ENCODE measurements at places on chromosomes 5 and 9.

DNA sequence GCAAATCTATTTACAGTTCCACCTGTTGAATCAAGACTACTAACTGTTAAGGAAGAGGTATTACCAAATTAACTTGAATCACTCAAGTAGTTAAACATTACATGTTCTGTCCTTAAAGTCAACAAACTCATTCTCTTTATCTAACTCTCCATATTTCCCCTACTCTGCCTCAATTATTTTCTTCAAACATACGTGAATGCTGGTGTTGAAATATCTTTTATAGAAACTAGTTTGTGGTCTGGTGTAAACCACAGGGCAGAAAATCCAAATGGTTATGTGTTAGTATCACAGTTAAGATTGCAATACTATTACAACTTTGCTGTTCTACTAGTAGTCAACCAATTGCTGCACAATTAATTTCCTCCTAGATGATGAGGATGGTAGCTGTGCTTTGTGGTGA is 603.5 kb downstream of the KCTD16 start:
- H3K4me1 ChIP-seq = no peaks in the 10 kb centered on the region
- H3K36me3 ChIP-seq = no peaks in the 10 kb centered on the region
- H3K4me3 ChIP-seq = no peak overlapping the region

DNA sequence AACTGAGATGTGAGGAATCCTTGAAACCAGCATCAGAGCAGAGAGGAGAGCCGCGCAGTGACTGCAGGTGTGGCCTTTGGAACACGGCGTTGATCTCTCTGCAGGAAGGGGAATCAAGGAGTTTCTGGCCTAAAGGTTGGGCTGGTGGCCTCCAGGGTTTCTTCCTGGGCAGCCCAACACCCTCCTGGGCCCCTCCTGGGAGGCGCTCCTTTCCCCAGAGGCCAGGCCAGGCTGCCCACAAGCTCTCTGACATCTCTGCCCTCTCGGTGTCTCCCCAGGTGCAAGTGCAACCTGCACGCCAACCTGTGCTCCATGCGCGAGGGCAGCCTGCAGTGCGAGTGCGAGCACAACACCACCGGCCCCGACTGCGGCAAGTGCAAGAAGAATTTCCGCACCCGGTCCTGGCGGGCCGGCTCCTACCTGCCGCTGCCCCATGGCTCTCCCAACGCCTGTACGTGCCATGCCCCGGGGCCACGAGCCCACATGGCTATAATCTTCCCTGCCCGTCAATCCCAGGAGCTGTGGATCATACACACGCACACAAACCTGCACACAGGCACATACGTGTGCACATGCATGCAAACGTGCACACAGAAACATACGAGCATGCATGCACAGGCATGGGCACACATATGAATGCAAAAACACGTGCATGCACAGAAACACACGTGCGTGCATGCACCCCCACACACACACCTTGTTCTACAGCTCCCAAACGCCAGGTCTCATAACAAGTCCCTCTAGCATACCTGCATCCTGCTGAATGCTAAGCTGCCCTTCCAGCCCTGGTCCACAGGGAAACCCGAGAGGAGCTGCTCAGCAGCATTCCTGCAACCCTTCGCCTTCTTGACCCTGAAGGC is 64.9 kb downstream of the NTNG2 start:
- no peaks in the 10 kb centered on the region for H3K4me1 ChIP-seq
- no peaks in the 10 kb centered on the region for H3K36me3 ChIP-seq
- no peak for DNase-seq
- H3K4me3 ChIP-seq = no peak overlapping the region
- H3K27ac ChIP-seq = no peak overlapping the region

- H3K27ac ChIP-seq = no peak overlapping the region
- no peaks in the 10 kb centered on the region for H3K36me3 ChIP-seq
- H3K4me1 ChIP-seq = peaks cover 7% of the 10 kb centered on the region
- H3K4me3 ChIP-seq = no peak overlapping the region
These were observed 23.3 kb downstream of the CAVIN4 start for GRCh38 chr9:100601216-100601615.

GRCh38 chr5:169181814-169182213 is 119.1 kb downstream of the SLIT3 start:
- H3K4me1 ChIP-seq = no peaks in the 10 kb centered on the region
- no peak for DNase-seq
- no peaks in the 10 kb centered on the region for H3K27me3 ChIP-seq
- no peaks in the 10 kb centered on the region for H3K36me3 ChIP-seq

DNA sequence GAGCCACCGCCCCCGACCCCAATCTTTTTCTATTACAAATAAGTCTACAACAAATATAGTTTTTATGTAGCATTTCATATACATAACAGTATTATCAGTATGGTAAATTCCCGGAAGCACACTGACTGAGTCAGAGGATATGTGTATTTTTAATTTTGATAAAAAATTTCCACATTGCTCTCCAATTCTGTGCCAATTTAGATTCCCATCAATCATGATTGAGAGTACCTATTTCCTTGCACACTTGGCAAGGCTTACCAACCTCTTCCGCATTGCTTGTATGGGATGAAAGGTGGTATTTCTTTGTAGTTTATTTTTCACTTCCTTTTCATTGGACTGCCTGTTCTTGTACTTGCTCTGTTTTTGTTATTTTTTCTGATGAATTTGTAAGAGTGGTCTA is 204.6 kb downstream of the RFX3 start:
- no peaks in the 10 kb centered on the region for H3K4me1 ChIP-seq
- H3K36me3 ChIP-seq = no peaks in the 10 kb centered on the region
- H3K4me3 ChIP-seq = no peak overlapping the region
- H3K27me3 ChIP-seq = no peaks in the 10 kb centered on the region
- no peak overlapping the region for H3K27ac ChIP-seq

DNA sequence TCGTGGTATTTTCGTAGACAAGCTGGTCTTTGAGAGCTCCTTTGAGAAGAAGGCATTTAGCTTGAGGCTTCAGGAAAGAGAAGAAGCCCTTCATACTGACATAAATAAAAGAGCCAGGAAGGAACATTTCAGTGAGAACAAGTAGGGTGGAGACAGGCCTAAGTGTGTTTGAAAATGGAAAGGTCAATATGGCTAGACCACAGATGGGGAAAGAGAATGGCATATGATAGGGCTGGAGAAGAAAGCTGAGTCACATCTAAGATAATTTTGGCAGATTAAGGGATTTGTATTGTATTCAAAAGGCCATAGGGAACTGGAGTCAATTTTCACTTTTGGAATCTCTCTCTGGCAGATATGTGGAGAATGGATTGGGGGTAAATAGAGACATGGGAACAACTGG is 374.9 kb downstream of the TMEM38B start:
- no peaks in the 10 kb centered on the region for H3K36me3 ChIP-seq
- no peak for DNase-seq
- no peak overlapping the region for H3K27ac ChIP-seq
- H3K4me1 ChIP-seq = no peaks in the 10 kb centered on the region
- no peaks in the 10 kb centered on the region for H3K27me3 ChIP-seq

- no peak overlapping the region for H3K4me3 ChIP-seq
- no peak for DNase-seq
- H3K27ac ChIP-seq = no peak overlapping the region
These were observed 189.8 kb downstream of the TSSK1B start for GRCh38 chr5:113244966-113245365.

DNA sequence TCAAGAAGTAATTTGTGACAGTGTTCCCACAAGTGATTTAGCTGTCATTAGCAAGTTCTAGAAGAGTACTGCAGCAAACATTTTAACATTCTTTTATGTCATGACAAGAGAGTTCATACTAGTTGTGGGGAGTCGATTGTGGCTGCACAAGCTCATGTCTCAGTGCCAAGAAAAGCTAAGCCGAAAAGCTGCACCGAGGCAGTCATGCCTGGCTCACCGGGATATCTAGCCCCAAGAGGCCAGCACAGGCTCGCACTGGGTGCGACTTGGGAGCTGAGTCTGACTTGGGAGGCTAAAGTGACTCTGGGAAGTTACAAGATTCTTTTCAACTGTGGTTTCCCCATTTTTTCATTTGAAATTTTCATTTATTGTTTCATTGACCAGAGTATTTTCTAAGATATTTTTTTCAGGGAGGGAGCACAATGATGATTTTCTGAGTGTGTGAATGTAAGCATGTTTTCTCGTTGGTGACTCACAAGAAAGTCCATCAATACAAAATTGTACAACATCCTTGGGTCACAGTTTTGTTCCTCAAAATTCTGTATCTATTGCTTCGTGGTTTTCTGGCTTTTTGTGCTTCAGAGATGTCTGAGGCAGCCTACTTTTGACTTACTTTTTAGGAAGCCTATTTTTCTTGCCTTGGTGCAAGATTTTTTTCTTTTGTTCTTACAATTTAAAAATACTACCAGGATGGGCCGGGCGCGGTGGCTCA is 18.7 kb downstream of the CAST start:
- no peak overlapping the region for H3K4me3 ChIP-seq
- H3K36me3 ChIP-seq = peaks cover 27% of the 10 kb centered on the region
- H3K4me1 ChIP-seq = peaks cover 6% of the 10 kb centered on the region
- H3K27me3 ChIP-seq = no peaks in the 10 kb centered on the region

DNA sequence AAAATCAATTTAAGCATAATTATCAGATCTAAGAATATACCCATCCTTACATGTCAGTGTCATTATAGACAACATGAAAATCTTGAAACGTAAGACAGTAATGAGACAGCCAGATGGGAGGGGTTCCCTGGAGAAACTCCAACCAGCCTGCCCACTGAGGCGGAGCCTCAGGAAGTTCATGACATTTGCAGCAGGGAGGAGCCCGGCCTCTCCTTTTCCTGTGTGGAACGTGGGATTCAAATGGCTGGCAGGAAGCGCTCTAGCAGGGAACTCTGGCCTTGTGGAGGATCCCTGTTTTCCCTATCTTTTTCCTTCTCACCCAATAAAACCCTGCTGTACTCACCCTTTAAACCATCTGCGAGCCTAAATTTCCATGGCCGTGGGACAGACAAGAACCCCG is 176.6 kb upstream of the KCNN2 start:
- no peak for DNase-seq
- H3K27me3 ChIP-seq = no peaks in the 10 kb centered on the region
- H3K27ac ChIP-seq = no peak overlapping the region
- H3K4me1 ChIP-seq = no peaks in the 10 kb centered on the region
- no peak overlapping the region for H3K4me3 ChIP-seq

DNA sequence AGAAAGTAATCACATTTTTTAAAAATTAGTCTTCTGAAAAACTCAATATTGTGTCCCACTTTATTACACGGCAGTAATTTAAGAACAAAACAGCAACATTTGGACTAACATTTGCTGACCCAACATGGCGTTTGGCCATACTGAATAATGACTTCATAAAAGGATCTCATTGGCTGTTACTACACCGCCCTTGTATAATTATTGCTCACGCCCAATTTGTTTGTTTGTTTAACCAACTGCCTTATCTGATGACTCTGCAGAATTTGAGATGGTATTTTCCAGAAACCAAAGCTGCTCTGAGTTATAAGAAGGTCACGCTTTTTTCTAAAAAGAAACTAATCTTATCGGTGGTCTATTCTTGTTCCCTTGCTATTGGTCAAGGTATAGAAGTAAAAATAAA is 200.2 kb upstream of the TARS1 start:
- no peak for DNase-seq
- H3K36me3 ChIP-seq = no peaks in the 10 kb centered on the region
- H3K27ac ChIP-seq = no peak overlapping the region
- H3K27me3 ChIP-seq = no peaks in the 10 kb centered on the region

DNA sequence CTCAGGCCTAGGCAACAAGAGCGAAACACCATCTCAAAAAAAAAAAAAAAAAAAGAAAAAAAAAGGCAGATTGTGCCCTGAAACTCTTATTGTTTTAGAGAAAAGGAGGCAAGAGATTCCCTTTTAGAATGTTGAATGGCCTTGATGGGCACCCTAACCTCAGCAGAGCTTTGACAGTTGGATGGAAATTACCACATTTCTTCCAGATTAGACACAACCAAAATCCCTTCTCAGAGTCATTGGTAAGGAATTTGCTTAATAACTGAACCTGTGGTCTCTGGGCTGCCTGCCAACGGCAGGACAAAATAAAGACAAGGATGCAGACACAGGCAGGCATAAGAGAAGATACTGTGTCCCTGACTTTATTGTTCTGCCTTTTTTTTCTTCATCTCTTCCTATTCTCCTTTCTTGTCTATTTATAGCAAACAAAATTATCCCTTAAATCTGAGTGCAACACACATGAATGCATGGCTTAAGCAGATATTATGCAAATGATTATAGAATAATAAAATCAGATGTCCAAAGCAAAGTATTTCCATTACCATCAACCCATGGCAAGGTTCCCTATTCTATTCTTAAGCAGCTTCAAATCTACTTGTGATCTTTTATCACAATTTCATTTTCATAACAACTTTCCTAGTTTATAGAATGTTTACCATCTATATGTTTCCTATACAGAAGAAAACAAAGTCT is 37.3 kb upstream of the TRIO start:
- H3K4me1 ChIP-seq = no peaks in the 10 kb centered on the region
- no peak overlapping the region for H3K27ac ChIP-seq
- no peak for DNase-seq
- H3K36me3 ChIP-seq = no peaks in the 10 kb centered on the region
- H3K4me3 ChIP-seq = no peak overlapping the region
- no peaks in the 10 kb centered on the region for H3K27me3 ChIP-seq

- H3K27me3 ChIP-seq = no peaks in the 10 kb centered on the region
- no peak for DNase-seq
- no peaks in the 10 kb centered on the region for H3K36me3 ChIP-seq
- no peaks in the 10 kb centered on the region for H3K4me1 ChIP-seq
- no peak overlapping the region for H3K27ac ChIP-seq
- no peak overlapping the region for H3K4me3 ChIP-seq
These were observed 93.4 kb upstream of the CLINT1 start for GRCh38 chr5:157952374-157952685.

All from natural killer cell (primary cell).